ENCODE measurements at places on chromosomes 12 and 14.

DNA sequence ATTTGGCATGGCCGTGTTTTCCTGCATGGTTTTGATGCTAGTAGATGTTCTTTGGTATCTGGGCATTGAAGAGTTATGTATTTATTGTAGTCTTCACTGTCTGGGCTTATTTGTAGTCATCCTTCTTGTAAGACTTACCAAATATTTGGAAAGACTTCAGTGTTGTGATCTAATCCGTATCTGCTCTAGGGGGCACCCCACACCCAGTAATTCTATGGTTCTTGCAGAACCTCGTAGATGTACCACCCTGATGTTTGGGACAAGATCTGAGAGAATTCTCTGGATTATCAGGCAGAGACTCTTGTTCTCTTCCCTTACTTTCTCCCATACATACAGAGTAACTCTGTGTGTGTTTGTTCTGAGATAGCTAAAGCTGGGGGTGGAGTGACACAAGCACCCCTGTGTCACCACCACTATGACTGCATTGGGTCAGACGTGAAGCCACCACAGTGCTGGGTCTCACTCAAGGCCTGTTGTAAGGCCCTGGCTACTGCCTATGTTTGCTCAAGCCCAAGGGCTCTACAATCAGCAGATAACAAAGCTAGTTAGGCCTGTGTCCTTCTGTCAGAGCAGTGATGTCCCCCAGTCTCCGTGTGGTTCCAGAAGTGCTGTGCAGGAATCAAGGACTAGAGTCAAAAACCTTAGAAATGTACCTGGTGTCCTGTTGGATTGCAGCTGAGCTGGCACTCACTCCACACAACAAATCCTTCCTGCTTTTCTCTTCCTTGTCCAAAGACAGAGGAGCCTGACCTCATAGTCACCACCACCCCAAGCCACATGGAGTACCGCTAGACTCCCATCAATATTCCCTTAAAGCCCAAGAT is 9.6 kb downstream of the RDH16 start:
- no peak for DNase-seq

- DNase-seq = no peak
Measured at GRCh38 chr12:114392909-114393308, 13.0 kb downstream of the TBX5 start.

GRCh38 chr12:22978962-22979361 is 354.0 kb downstream of the ETNK1 start:
- no peak for DNase-seq

- no peak for DNase-seq
Measured at GRCh38 chr12:3757261-3757660, 4.4 kb upstream of the CRACR2A start.

- DNase-seq = no peak
Measured at GRCh38 chr12:7120166-7120565, 8.5 kb downstream of the RBP5 start.

- DNase-seq = no peak
Measured at GRCh38 chr12:105175397-105175990, 60.5 kb downstream of the APPL2 start.

GRCh38 chr14:103625356-103626095 is 3.5 kb upstream of the KLC1 start:
- no peak for DNase-seq

DNA sequence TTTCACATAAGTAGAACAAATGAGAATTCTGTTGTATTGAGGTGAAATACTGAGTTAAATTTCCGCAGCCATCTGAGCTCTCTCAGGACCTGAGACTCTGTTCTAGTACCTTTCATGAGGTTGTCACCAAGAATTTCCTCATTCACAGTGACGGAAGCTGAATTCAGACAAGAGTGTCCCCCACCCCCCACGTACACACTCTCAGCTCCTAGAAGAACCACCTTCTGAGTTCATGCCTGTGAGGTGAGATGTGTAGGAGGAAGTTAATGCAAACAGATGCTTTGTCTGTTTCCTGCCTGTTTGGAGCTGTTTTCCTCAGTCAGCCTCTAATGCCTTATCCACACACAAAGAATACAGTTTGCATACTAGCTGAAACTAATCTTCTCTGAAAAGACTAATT is 18.2 kb downstream of the BICDL1 start:
- no peak for DNase-seq

GRCh38 chr12:91608542-91608941 is 425.9 kb upstream of the DCN start:
- no peak for DNase-seq

DNA sequence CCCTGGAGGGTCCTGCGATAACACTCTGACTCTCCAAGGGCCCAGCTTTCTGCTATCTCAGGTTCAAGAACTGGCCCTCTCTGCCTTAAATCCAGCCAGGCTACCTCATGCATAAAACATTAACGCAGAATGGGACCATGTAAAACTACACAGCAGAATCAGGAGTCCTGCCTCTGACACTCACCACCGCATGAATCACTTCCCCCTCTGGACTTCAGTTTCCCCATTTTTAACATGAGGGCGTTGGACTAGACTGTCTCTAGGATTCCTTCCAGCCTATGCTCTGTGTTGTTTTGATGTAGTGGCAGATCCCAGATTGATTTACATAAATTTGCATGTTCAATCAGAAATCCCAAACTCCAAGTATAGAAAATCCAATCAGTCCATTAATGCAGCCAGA is 3.3 kb downstream of the NCKAP5L start:
- no peak for DNase-seq

- no peak for DNase-seq
Measured at GRCh38 chr14:75978249-75978731, 3.5 kb downstream of the TGFB3 start.

DNA sequence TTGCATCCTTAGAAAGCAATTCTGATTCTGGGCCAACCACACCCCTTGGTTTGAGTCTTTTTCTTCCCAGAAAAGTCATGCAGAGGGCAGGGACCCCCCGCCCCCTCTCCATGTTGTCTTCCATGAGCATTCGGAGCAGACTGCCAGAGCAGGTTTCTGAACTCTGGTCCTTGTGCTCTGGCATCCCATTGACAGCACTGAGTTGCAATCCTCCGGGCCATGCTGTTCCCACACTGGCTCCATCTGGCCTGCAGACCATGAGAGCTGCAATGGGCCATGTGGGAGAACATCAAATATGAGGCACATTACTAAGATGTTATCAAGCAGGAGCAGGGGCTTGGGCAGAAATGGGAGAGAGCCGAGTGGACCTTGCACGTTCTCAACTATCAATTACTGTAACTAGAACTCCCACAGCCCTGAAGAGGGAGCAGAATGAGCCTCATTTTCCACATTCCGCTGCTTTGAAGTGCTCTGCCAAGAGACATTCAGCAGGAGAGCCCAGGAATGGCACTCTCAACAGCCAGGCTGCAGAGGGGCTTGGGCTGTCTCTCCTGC is 157.4 kb downstream of the STXBP6 start:
- no peak for DNase-seq

DNA sequence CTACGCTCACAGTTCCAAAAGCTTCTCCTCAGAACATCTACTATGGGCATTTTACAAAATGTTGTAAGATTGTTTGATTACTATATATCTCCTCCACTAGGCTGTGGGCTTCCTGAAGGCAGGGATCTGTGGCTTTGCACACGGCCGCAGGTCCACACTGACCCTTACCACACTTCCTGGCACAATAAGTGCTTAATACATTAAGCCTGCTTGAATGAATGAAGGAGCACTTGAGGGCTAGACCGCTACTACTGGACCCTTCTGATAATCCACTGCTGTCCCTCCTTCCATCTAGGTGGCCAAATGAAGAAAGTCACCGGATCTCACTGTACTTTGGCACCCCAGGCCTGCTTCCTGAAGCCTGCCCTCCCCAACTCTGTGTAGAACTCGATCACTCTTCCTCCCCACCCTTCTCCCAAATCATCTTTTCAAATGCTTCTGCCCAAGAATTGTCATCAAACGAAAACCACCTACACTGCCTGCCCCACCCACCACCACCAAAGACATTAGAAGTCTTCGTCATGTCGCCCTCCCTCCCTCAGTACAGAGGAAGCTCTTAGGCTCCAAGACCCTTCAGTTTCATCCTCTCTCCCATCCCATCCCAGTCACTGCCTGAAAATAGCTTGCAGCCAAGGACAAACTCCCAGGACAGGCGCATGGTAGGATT is 596 bp upstream of the ZBTB39 start:
- no peak for DNase-seq

Measured in upper lobe of right lung (tissue), 1 donor.